ENCODE measurements at places on chromosomes 12 and 14.
A peak's percentile ranks its signal among the peaks of the same experiment; 100 is the strongest.

GRCh38 chr12:131380965-131381705, 329.8 kb upstream of the SFSWAP start:
- no peak for DNase-seq

GRCh38 chr12:124665511-124665910, 98.1 kb upstream of the NCOR2 start:
- no peak for DNase-seq

- peak; percentile 22 for DNase-seq
These were observed 394.5 kb upstream of the ATP2B1 start for GRCh38 chr12:90102957-90103652.

GRCh38 chr14:104579507-104579906, at the start of gene C14orf180:
Gene C14orf180 (plus strand): TSS chr14:104579764. CDS start chr14:104586431, 6,667 bp downstream.
- no peak for DNase-seq

GRCh38 chr12:14839262-14839661, 4.1 kb downstream of the ART4 start:
- no peak for DNase-seq

GRCh38 chr14:95520346-95520745, 3.9 kb upstream of the SYNE3 start:
- DNase-seq: peak; percentile 59

GRCh38 chr12:83018088-83018487, 331.4 kb downstream of the TMTC2 start:
- DNase-seq: no peak

All from T-helper 2 cell (primary cell).